Panc1 (cell line): ENCODE measurements at places on chromosomes 12 and 14.
A peak's percentile ranks its signal among the peaks of the same experiment; 100 is the strongest.

DNA sequence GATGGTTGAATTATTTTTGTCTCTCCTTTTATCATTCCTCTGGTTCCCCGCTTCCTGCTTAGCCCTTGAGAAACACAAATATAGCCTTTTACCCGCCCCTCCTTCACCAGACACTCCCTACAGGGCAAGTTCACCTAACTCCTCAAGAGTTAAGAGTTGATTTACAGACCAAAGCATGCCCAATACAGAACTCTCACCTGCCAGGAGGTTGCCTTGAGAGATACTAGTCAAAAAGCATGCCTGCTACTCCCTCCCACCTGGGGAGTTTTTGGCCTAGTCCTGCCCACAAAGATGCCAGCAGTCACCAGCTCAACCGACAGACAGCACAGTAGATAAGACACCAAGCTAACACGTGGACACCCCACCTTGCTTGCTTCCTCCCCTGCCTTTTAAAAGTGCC is 11.2 kb downstream of the LGMN start:
- DNase-seq: no peak

GRCh38 chr12:30585877-30586276 is 109.8 kb downstream of the IPO8 start:
- no peak for DNase-seq

DNA sequence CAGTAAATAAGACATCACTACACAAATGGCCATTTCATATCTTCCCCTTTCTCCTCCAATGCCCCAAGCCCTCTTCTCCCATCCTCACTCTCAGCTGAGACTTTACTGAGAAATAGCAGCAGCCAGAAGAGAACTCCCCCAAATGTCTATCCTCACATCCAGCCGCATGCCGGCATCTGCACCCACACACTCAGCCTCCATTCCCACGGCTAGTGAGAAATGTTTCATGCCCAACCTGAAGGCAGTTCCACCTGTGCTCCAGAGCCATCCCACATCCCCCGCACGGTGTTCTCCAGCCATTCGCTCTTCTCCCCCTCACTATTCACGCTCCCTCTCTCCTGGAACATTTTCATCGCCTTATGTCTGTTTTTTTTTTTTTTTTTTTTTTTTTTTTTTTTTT is 208.7 kb upstream of the DIO3 start:
- no peak for DNase-seq

- DNase-seq: no peak
These were observed 39.7 kb upstream of the FOS start for GRCh38 chr14:75238756-75239455.

GRCh38 chr12:10395390-10395998 is 5.7 kb upstream of the KLRK1 start:
- DNase-seq: peak; percentile 68

- no peak for DNase-seq
These were observed 38.6 kb downstream of the CYP46A1 start for GRCh38 chr14:99722741-99723140.

- no peak for DNase-seq
These were observed 467.1 kb downstream of the RAD51B start for GRCh38 chr14:68286667-68287066.

GRCh38 chr12:3630621-3631271 is 122.2 kb downstream of the CRACR2A start:
- no peak for DNase-seq

DNA sequence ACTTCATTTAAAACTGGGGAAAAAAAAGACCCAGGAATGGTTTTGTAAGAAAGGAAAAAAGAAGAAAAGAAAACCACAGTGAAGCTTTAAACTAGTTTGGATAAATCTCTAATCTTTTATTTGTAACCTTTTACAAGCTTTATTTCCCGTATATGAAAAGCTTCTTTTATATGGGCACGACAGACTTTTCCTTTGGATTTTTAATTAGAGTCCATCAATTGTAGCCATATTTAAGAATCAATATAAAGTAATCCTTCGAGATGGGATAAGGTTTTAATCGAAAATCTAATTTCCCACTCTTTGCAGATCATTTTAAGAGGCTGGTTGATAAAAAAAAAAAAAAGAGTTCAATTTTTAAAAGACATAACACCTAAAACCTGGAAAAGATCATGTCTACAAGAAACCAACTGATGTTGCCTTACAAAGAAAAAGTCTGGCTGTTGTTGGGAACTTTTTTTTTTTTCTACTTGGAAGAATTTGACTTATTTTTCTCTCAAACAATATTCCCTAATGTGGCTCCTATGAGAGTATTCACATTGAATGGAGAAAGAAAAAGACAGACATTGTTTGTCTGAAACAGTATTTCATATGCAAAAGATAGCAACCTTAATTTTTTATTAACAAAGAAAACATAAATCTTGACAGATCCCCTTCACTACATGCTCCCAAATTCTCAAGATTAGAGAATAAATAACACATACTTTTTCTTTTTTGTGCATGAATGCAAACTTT is 4.9 kb upstream of the OTX2 start:
- no peak for DNase-seq

DNA sequence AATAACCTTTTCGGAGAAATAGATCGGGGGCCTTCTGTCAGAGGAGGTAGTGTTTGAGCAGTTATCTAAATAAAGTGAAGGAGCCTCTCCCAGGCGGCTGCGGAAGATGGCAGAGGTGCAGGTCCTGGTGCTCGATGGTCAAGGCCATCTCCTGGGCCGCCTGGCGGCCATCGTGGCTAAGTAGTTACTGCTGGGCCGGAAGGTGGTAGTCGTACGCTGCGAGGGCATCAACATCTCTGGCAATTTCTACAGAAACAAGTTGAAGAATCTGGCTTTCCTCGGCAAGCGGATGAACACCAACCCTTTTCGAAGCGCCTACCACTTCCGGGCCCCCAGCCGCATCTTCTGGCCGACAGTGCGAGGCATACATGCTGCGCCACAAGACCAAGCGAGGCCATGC is 186.1 kb downstream of the KTN1 start:
- DNase-seq: no peak

DNA sequence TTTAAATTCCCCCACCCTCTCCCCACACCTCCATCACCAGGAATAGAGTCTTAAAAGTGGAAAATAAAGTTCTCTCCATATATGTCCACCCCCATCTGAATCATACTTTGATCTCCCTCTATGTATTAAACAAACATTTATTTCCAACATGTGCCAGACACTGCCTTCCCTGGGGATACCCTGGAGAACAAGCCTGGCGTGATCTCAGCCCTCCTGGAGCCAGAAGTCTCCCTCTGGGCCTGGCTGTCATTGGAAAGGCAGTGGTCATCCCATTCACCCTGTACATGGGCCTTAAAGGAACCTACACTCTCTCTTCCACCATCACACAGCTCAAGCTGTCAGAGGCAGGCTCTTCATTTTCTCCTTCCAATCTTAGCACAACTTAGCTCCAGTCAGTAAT is 143.6 kb downstream of the EMP1 start:
- DNase-seq: no peak

- no peak for DNase-seq
These were observed 53.9 kb downstream of the NTN4 start for GRCh38 chr12:95736631-95737030.

- no peak for DNase-seq
These were observed 96.2 kb downstream of the FAR2 start for GRCh38 chr12:29245246-29245645.

DNA sequence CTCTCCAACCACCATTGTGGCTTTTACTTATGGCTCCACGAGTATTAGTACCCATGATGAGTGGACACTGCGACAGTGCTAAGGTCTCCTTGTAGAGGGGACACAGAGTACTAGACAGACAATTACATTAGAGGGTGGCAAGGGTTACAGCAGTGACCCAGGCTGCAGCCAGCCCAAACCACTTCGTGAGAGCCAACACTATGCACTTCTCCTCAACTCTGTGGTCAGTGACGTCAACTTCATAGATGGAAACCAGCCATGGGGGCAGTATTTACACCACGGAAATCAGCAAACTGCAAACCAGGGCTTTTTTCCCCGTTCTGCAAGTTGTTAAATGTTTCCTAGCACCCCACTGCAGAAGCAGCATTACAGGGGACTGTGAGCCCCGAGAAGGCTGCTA is 61.6 kb upstream of the ZFP36L1 start:
- no peak for DNase-seq

- no peak for DNase-seq
These were observed 34.4 kb downstream of the TTC7B start for GRCh38 chr14:90781876-90782275.

DNA sequence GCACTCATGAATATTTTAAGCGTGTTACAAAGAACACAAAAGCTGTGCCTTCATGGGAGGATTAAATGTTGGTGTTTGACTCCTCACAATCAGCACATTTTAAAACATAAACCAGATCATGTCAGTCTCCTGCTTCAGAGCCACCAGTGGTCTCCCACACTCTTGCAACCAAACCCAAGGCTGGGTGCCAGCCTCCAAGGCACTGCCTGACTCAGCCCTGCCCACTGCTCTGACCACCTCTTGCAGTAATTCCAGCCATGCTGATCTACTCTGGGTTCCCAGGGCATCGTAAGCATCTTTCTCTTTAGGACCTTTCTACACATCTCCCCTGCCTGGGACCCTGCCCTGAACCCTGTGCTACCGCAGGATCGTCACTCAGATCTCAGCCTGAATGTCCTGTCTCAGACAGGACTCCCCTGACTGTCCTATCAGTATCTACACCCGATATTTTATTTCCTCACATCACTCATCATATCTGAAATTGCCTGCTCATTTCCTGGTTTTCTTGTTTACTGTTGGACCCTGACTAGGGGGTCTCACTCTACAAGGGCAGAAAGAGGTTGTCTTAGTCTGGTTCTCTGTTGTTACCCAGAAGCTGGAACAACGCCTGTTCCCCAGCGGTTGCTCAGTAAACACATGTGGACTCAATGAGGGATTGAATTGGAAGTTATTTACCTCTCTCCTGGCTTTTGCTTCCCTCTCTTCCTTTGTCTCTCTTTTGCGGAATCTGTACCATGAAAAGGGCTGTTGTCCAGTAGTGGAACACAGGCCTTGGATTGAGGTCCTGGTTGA is 449.8 kb downstream of the RAD51B start:
- DNase-seq: no peak

GRCh38 chr12:50103767-50104321 is at the start of gene GPD1:
Gene GPD1, plus strand, starts transcription at chr12:50104008. Its CDS starts 43 bp downstream, at chr12:50104051.
- no peak for DNase-seq
